ENCODE measurements at places on chromosomes 5 and 9. TPM values are rescaled to one million over a fixed set of nuclear protein-coding genes. Genes with fewer than 3 reads are reported as not detected.

- peaks cover 2% of the 10 kb centered on the region for H3K27me3 ChIP-seq
- no peak overlapping the region for H3K27ac ChIP-seq
Observed at GRCh38 chr9:95341293-95341962, 23.9 kb upstream of the FANCC start.

DNA sequence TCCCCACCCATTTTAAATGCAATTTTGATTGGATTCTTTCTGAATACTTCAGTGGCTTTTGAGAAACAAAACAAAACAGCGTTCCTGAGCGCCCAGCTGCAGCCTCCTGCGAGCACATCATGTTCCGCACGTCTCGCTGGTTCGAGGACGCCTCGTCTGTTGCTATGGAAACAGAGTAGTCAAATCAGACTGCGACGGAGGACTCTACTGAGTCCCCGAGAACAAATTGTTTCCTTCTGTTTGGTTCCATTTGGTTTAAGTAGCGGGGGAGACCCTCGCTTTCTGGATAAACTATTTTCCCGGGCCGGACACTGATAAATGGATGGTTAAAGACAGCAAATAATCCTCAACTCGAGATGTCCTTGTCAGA is 69.0 kb downstream of the SLC28A3 start:
- H3K27ac ChIP-seq: no peak overlapping the region
- peaks cover 10% of the 10 kb centered on the region for H3K4me1 ChIP-seq

GRCh38 chr9:136156209-136157120 is 37.8 kb upstream of the TMEM250 start:
- no peaks in the 10 kb centered on the region for H3K4me1 ChIP-seq
- H3K36me3 ChIP-seq: no peaks in the 10 kb centered on the region
- DNase-seq: no peak
- no peak overlapping the region for H3K27ac ChIP-seq
- peaks cover 11% of the 10 kb centered on the region for H3K27me3 ChIP-seq
- no peak overlapping the region for H3K4me3 ChIP-seq

DNA sequence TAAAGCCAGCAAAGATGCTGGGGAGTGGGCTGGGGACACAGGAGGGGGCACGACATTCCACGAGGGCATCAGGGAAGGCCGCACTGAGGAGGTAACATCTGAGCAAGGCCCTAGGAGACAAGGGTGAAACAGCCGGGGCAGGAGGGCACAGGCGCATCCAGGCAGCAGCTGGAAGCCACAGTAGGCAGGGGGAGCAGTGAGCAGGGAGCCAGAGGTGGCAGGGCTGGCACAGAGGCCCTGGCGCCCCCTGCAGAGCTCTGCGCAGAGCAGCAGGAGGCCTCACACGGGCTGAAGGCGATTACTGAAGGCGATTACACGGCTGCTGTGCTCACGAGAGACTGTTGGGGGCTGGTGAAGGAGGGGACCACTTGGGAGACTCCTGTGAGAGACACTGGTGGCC is 15.4 kb downstream of the LMAN2 start:
- H3K27ac ChIP-seq: no peak overlapping the region
- peaks cover 42% of the 10 kb centered on the region for H3K36me3 ChIP-seq
- H3K4me3 ChIP-seq: no peak overlapping the region
- peak; percentile 50 for DNase-seq
- H3K4me1 ChIP-seq: peaks cover 12% of the 10 kb centered on the region

The GRM6 gene
- total RNA-seq: not detected

The PCDHGA11 gene
- not detected for total RNA-seq

Measured in activated CD4-positive, alpha-beta memory T cell treated with anti-CD3 and anti-CD28 coated beads for 36 hours (primary cell).